HFFc6 (cell line): ENCODE measurements at places on chromosomes 2 and 18. TPM values are rescaled to one million over a fixed set of nuclear protein-coding genes. Genes with fewer than 3 reads are reported as not detected.

GRCh38 chr2:138676619-138677021, 103.6 kb downstream of the NXPH2 start:
- H3K27me3 ChIP-seq, result no peaks in the 10 kb centered on the region
- no peak for DNase-seq
- H3K4me3 ChIP-seq, result no peak overlapping the region
- H3K4me1 ChIP-seq, result no peaks in the 10 kb centered on the region
- no peaks in the 10 kb centered on the region for H3K36me3 ChIP-seq

GRCh38 chr2:118965737-118966136, 23.7 kb downstream of the MARCO start:
- no peaks in the 10 kb centered on the region for H3K4me1 ChIP-seq
- H3K4me3 ChIP-seq, result no peak overlapping the region
- no peak for DNase-seq

DNA sequence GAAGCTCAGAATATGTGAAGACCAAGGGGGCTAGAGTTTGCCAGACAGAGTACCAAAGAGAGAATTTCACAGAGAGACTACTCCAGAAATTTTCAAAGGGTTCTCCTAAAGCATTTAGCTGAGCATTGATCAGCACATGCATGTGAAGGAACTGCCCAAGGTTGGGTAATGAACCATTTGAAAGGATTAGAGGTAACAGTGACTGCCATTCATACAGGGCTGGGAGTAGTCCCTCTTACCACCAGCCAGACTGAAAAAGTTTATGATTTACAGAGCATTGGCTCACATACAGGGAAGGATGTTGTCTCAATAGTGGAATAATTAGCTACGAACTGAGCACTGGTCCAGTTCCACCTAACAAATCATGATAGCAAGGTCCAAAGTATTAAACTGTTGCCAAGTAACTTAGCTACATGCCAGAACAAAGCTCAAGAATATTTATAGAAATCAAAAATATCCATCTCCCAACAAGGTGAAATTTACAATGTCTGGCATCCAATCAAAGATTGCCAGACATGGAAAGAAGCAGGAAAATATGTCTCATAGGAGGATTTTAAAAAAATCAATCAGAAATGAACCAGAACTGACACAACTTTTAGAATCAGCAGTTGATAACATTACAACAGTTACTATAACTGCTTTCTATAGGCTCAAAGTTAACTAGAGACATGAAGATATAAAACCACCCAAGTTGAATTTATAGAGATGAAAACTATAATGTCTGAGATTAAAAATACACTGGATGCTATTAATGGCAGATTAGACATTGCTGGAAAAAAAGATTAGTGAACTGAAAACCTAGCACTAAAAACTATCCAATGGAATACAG, 25.7 kb upstream of the RNF103 start:
- no peak overlapping the region for H3K4me3 ChIP-seq
- no peak overlapping the region for H3K27ac ChIP-seq
- DNase-seq, result no peak
- H3K4me1 ChIP-seq, result no peaks in the 10 kb centered on the region
- H3K27me3 ChIP-seq, result peaks cover 9% of the 10 kb centered on the region

DNA sequence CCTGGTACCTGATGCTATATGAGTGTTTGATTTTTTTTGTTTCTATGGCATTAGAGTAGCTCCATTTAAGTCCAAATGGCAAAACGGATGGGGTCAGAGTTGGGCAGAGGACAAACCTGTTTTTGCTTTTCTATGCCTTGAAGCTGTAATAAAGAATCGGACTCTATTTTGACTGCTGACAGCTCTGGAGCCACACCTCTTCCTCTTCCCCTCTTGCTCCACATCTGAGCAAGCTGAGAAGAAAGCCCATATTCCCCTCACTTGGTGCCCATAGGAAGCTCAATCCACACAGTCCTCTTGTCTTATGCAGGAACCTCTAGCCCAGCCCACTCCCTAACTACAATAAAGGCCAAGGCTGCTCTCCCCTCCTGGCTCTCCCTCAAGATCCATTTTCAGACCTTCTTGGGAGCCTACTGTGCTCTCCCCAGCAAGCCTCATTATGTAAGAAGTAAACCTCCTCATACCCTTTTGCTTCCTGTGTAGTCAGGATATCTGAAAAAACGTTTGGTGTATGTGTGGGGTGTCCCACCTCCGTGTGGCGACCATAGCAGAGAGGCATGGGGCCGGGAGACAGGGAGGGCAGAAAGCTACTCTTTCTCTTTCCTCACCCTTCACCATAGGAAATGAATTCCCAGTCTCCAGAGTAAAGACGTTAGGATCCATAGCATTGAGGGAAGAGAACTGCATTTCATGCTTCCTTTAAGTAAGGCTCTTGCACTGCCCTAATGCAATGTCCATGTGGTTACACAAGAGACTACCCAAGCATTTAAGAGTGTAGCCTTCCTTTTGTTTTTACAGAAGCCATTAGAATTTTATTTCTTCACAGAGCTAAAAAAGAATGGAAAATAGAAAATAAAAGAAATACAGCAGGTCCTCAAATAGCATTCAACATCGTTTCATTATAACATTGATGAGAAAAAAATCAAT, 41.9 kb upstream of the RAPGEF4 start:
- H3K4me3 ChIP-seq, result peak overlapping the region; percentile 61
- no peak for DNase-seq
- peaks cover 13% of the 10 kb centered on the region for H3K36me3 ChIP-seq
- peaks cover 57% of the 10 kb centered on the region for H3K4me1 ChIP-seq

GRCh38 chr2:240212425-240213225, 72.2 kb upstream of the OTOS start:
- H3K4me3 ChIP-seq, result no peak overlapping the region
- no peaks in the 10 kb centered on the region for H3K4me1 ChIP-seq
- no peak for DNase-seq
- H3K36me3 ChIP-seq, result no peaks in the 10 kb centered on the region

DNA sequence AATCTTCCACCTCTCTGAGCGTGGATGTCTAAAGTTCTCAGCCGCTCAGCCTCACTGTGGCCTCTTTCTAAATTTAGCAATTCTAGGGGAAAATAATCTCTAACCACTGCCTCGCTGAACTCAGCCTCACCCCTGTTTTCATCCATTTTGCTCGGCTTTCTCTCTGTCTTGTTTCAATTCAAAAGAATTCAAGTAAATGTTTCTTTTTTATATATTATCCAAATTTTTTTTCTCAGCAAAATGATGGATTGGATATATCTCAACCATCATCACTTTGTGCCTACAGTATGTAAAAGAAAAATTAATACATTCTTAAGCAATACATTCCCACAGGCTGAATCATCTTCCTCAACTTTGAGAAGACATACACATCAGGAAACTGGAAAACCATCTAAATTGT, 24.0 kb upstream of the GALNT5 start:
- peaks cover 62% of the 10 kb centered on the region for H3K4me1 ChIP-seq
- H3K27ac ChIP-seq, result peak overlapping the region; percentile 91
- peaks cover 3% of the 10 kb centered on the region for H3K27me3 ChIP-seq
- H3K4me3 ChIP-seq, result peak overlapping the region; percentile 74

DNA sequence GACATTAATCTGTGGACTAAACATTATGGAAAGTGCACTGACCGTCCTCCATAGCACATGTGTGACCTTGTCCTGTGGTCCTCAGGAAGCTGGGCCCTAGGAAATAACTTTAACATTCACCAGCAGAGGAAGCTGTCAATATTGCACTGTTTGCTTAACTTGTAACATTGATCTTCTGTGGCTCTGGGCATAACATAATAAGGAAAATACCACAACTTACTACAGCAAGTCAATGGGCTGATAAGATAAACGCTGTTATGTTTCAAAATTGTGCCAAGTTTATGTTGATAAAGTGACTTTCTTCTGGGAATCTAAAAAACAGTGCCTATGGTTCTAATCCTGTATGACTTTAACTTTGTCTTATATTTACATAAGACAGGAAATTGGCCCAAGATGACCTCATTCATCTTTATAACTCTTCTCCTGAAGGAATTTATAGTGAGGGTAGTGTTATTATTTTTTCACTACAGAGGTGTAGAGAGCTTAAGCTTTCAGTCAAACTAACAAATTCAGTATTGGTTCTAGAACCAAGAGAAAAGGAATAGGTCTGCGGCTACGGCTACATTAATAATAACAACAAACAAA, 113.7 kb upstream of the MAP4K3 start:
- no peak for DNase-seq
- peak overlapping the region; percentile 47 for H3K27ac ChIP-seq
- peaks cover 44% of the 10 kb centered on the region for H3K36me3 ChIP-seq
- peaks cover 56% of the 10 kb centered on the region for H3K4me1 ChIP-seq
- no peaks in the 10 kb centered on the region; the same call in 1 of the 2 replicates for H3K27me3 ChIP-seq

DNA sequence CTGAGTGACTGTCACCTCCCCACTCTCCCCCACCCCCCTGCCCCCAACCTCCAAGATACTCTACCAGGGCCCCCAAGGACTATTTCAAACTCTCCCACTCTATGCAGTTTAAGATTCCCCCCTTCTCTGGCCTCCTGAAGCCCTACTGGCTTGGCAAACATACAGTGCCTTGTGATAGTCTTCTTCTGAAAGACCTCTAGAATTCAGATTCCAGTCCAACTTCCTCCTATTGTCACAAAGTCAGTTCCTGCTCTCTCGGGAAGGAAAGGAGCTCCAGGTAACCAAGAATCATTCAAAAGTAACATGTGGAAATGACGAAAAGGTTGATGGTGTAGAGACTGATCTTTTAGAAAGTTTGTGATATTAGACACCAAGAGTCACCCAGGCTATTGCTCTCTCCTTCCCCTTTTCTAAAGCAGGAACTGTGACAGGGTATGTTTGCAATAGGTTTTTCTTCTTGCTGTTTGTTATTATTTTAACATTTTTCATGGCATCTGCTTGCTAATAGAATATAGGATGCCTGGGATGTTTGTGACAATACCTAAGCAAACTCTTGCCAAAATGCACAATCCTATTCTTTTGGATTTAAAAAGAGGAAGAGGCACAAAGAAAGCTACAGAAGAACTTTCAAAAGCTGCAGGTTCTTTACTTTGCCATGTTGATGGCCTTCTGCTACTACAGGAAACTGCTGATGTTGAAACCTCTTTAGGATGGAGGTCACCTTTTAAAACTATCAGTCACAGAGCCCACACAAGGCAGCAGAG, 93.5 kb upstream of the MGAT4A start:
- no peaks in the 10 kb centered on the region for H3K4me1 ChIP-seq
- no peak for DNase-seq
- H3K27ac ChIP-seq, result no peak overlapping the region
- H3K27me3 ChIP-seq, result peaks cover 42% of the 10 kb centered on the region
- H3K4me3 ChIP-seq, result no peak overlapping the region

GRCh38 chr2:8125741-8126711, 555.8 kb upstream of the ID2 start:
- H3K27ac ChIP-seq, result no peak overlapping the region
- H3K4me1 ChIP-seq, result peaks cover 29% of the 10 kb centered on the region
- no peaks in the 10 kb centered on the region for H3K27me3 ChIP-seq
- no peak overlapping the region for H3K4me3 ChIP-seq
- DNase-seq, result no peak

DNA sequence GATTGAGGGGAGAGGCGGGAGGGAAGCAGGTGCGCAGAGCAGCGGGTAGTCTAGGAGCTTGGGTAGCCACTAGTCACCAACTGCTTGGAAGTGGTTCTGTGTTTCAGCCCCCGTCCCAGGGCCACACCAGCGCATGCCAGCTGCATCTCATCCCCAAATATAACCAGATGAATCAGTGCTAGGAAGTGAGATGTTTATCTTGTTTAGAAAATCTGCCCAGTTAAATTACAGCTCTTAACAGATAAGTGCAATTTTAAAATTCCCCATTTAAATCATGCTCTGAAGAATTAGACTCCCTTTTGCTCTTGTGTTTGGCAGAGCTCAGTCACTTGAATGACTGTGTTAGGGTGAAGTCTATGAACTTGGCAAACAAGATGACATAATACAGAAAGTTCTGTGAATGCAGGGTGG, 193.8 kb downstream of the SEPTIN10 start:
- no peaks in the 10 kb centered on the region; the same call in none of the 2 replicates for H3K36me3 ChIP-seq
- peak; percentile 77 for DNase-seq
- peaks cover 12% of the 10 kb centered on the region; the same call in 1 of the 2 replicates for H3K27me3 ChIP-seq
- H3K27ac ChIP-seq, result no peak overlapping the region

TMEM37 gene
- total RNA-seq, result 0.18 TPM in 1 of 3 replicates, not detected in the others

GBX2 gene
- total RNA-seq, result not detected in 3 replicates

IL1RL1 gene
- not detected in 3 replicates for total RNA-seq

RBMS1 gene
- total RNA-seq, result 83.8 and 91.0 TPM in 2 replicates

PLEK gene
- not detected in 3 replicates for total RNA-seq

ANKRD30B gene
- 0.13 TPM in 1 of 2 replicates, not detected in the other for total RNA-seq

PLCL1 gene
- total RNA-seq, result 0.10 TPM in 1 of 2 replicates, not detected in the other

SNED1 gene
- total RNA-seq, result 1.5 to 2.1 TPM (median 1.7 TPM) in 3 replicates

SLC38A11 gene
- total RNA-seq, result 2.0 to 2.6 TPM (median 2.4 TPM) in 3 replicates

CD8A gene
- not detected in 3 replicates for total RNA-seq

FTCDNL1 gene
- 0.64 to 0.88 TPM (median 0.64 TPM) in 3 replicates for total RNA-seq

HOXD8 gene
- total RNA-seq, result 3.4 to 5.1 TPM (median 4.3 TPM) in 3 replicates
